ENCODE measurements at places on chromosomes 7 and 10.

DNA sequence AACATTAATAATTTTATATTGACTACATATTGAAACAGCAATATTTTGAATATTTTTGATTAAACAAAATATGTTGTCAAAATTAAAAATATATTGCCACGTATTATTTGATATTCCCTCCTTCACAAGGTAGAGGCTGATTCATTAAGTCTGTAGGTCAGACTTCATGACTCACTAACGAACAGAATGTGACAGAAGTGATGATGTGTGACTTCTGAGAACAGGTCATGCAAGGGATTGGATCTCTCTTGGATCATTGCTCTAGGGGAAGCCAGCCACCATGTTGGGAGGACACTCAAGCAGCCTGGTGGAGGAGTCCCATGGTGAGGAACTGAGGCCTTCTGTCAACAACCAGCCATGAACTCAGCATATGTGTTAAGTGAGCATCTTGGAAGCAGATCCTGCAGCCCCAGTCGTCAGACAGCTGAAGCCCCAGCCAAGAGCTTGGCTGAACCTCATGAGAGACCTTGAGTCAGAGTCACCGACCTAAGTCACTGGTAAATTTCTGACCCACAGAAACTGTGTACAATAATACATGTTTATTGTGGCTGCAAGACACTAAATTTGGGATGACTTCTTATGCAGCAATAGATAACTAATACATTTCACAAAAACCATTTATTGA lies 66.6 kb downstream of the HTR5A start:
- no peak for DNase-seq

DNA sequence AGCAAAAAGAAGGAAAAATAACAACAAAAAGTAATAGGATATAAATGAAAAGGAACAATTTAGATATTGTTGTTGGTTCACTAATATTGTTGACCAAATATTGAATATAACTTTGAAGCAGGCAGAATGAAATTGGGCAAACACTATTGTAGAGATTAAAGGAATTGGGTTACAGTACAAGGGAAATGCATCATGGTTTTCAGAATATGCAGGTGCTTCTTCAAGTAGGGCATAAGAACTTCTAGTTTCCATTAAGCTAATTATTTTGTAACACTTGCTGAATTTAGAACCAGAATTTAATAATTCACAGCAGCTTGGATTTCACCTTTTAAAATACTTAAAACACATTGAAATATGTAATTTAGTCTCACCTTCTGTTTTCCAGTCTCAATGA lies 36.5 kb downstream of the RPA3 start:
- no peak for DNase-seq

DNA sequence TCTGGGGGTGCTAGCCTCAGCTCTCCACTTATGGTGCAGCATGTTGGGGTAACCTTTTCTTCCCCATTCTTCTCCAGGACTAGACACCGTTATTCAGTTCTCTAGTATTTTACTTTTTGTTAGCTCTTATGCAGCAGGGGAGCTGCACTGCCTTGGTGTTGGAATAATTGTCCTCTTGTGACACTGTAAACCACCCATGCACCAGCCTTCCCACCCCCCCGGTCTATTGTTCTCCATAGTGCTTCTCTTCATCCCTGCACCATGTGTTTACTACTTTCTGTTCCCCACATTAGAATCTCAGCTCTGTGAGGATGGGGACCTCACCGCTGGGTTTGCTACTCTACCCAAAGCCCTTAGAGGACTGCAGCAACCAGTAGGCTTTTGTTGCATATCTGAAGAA lies 230.7 kb downstream of the RPS24 start:
- DNase-seq = no peak

DNA sequence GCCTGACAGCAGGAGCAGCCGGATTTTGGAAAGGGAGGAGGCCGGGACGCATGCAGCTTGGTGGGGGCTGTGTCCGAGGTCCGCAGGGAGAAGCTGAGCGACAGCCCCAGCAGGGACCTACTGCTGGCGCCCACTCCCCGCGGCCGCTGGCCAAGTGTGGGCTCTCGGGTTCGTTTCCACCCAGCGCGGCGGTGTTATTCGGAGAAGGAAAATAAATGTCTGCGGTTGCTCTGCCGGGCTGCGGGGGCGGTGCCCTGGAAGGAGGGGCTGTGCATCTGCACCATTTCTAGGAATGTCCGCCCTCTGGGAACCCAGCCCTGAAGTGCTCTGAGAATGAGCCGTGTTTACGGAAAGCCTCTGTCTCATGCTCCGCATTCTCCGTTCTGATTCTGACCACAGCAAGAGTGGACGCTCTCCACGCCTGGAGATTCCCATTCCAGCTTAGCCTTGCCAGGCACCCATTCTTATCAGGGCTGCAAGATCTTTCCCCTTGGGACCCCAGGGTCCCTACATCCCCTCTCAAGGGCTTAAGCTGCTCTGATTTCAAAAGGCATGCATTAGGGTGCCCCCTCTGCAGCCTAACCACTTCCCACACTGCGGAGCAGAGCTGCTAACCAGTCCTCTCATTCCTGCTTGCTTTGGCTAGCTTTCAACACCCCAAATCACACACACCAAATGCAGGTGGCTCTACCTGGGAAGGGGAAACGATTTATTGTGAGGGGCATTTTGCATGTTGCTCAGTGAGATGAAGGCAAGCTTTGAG lies 256.6 kb upstream of the GLI3 start:
- DNase-seq = peak; percentile 10

- no peak for DNase-seq
Measured at GRCh38 chr10:88023676-88024075, 160.3 kb downstream of the PTEN start.

DNA sequence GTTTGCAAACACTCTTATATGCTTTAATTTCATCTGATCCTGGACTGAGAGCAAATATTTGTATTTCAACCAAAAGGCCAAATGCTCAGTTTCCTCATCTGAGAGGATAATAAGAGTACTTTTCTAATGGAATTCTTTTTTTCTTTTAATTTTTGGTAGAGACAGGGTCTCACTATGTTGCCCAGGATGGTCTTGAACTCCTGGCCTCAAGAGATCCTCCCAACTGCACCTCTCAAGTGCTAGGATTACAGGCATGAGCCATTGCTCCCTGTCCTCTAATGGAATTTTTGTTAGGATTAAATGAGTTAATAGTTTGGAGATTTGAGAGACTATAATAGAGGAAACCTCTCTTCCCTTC lies 68.4 kb upstream of the KMT2E start:
- no peak for DNase-seq

Measured in GOT3 (cell line).